Lower lobe of right lung (tissue), 2 donors: ENCODE measurements at places on chromosomes 2 and 18. TPM values are rescaled to one million over a fixed set of nuclear protein-coding genes. Genes with fewer than 3 reads are reported as not detected.

Gene FOXD4L1
- 0.62 TPM for total RNA-seq

Gene PCARE
- total RNA-seq, result 0.95 TPM

GRCh38 chr2:161134547-161135518 lies 25.4 kb upstream of the TANK start:
- DNase-seq, result no peak

DNA sequence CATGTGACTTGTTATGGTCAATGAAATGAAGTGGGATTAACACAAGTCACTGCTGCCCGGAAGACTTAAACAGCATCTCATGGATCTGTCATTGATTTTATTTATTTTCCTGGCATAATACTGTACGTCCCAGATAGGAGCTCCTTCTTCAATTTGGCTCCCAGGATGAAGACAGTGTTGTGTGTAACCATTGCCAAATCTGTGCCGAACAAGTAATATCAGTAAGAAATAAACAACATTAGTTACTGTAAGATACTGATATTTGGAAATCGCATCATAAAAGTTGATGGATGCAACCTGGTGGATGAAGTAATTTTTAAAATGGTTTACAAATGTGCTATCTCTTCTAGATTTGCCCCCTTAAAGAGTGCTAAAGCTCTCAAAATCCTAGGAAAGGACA lies 419.0 kb upstream of the MMADHC start:
- DNase-seq, result no peak

DNA sequence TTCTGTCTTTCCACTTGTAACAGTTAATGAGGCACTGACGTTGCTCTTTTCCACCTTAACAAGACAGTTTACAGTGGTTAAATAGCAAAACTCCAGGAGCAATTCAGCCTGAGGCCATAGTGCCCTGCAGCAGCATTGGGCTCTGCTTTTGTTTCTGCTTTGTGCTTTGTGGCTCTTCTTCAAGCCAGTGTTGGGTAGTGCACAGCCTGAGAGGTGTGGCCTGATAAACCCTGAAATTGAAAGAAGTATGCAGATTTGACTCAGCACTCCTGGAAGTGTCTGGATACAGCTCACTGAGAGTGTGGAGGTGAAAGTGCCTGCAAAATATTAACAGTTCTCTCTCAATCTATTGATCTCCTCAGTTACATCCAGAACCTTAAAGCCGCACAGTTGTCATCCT lies 63.0 kb downstream of the STK25 start:
- no peak for DNase-seq

GRCh38 chr2:237341872-237342271 lies 72.1 kb downstream of the COL6A3 start:
- no peak for DNase-seq
